ENCODE measurements at places on chromosomes 6 and 20. TPM values are rescaled to one million over a fixed set of nuclear protein-coding genes. Genes with fewer than 3 reads are reported as not detected.

RWDD2A gene
- total RNA-seq: 3.8 TPM

TRERF1 gene
- 0.30 TPM for total RNA-seq

TREM1 gene
- not detected for total RNA-seq

CCDC28A gene
- total RNA-seq: 17.2 TPM

FOXA2 gene
- not detected for total RNA-seq

PREX1 gene
- total RNA-seq: 49.4 TPM

TCP11 gene
- under 0.01 TPM for total RNA-seq

PACSIN1 gene
- total RNA-seq: not detected

ZNF318 gene
- 4.3 TPM for total RNA-seq

FILIP1 gene
- total RNA-seq: 16.2 TPM

NTSR1 gene
- total RNA-seq: 0.65 TPM

SLC9A8 gene
- total RNA-seq: 3.5 TPM

TEAD3 gene
- 0.61 TPM for total RNA-seq

SEMG1 gene
- not detected for total RNA-seq

STX11 gene
- 4.5 TPM for total RNA-seq

BEND3 gene
- 2.0 TPM for total RNA-seq

PRRT1 gene
- total RNA-seq: 0.30 TPM

HLA-DMA gene
- 2.1 TPM for total RNA-seq

C20orf141 gene
- total RNA-seq: not detected

ZBTB46 gene
- total RNA-seq: 4.9 TPM

NKX2-2 gene
- total RNA-seq: not detected

TULP1 gene
- not detected for total RNA-seq

SSTR4 gene
- not detected for total RNA-seq

SLC22A7 gene
- not detected for total RNA-seq

MAPK13 gene
- 3.6 TPM for total RNA-seq

DEFB113 gene
- not detected for total RNA-seq

OR2H1 gene
- not detected for total RNA-seq

CCN6 gene
- total RNA-seq: not detected

DNAH8 gene
- total RNA-seq: 0.76 TPM

BTN1A1 gene
- not detected for total RNA-seq

DOP1A gene
- 21.4 TPM for total RNA-seq

ADRM1 gene
- total RNA-seq: 149 TPM

RPS21 gene
- total RNA-seq: 1,301 TPM

PLN gene
- under 0.01 TPM for total RNA-seq

CBLN4 gene
- not detected for total RNA-seq

PLCB4 gene
- 1.6 TPM for total RNA-seq

TCF19 gene
- total RNA-seq: 15.6 TPM

SPATS1 gene
- total RNA-seq: not detected

GRIK2 gene
- total RNA-seq: not detected

TRIM15 gene
- total RNA-seq: not detected

CCM2L gene
- total RNA-seq: 9.1 TPM

ECT2L gene
- total RNA-seq: not detected

PROCR gene
- 332 TPM for total RNA-seq

KCNQ2 gene
- not detected for total RNA-seq

UBD gene
- total RNA-seq: 0.32 TPM

GPX5 gene
- total RNA-seq: not detected

CALHM4 gene
- total RNA-seq: 0.46 TPM

CCN5 gene
- not detected for total RNA-seq

Measured in epithelial cell of umbilical artery (primary cell).